ENCODE measurements at places on chromosomes 6 and 20. TPM values are rescaled to one million over a fixed set of nuclear protein-coding genes. Genes with fewer than 3 reads are reported as not detected.

DNA sequence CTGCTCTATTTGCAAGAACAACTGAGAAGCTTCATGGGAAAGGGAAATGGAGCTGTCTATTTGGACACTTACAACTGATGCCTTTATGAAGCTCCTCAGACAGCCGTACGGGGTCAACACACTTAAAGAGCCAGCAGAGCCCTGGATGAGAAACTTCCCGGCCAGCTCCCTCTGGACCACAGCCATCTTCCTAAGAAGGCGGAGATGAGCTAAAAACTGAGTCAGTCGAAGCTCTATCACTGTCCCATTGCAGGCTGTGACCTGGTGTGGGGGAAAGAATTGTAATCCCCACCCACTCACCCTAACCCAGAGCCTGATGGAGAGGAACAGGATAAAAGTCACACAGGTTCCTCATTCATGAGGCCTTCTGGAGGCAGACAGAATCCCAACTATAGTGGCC, 360.4 kb upstream of the JARID2 start:
- no peak overlapping the region for H3K4me3 ChIP-seq
- H3K27me3 ChIP-seq = no peaks in the 10 kb centered on the region
- no peaks in the 10 kb centered on the region for H3K36me3 ChIP-seq
- H3K4me1 ChIP-seq = no peaks in the 10 kb centered on the region

GABBR1 gene
- total RNA-seq = 1.1 TPM

GRCh38 chr6:10081957-10082356, 332.9 kb downstream of the TFAP2A start:
- H3K4me1 ChIP-seq = no peaks in the 10 kb centered on the region
- H3K4me3 ChIP-seq = no peak overlapping the region
- no peak for DNase-seq
- H3K36me3 ChIP-seq = no peaks in the 10 kb centered on the region
- H3K27me3 ChIP-seq = no peaks in the 10 kb centered on the region

DNA sequence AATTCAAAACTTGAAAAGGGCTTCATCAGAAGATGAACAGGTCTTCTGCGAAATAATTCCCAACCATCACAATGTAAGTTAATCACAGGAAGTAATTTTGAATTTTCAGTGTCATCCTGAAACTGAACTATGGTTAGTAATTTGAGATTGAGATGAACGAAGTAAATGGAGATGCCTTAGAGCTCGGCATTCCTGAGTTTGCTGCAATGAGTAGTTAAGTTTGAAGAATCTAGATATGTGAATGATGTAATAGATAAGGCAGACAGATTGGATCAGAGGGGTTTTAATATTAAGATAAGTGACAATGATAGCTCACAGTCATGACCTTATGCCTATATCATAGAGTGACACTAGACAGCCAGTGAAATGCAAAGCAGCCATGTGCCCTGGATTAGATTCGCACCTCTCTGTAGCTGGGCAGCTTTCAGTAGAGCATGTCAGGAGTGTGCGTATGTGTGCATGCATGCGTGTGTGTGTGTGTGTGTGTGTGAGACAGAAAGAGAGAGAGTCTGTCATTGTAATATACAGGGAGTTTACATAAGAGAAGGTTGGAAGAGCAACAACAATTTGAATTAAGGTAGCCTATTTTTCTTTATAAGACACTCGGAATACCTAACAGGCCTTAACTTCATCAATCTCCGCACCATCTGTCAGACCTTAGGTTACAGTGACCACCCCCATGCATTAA, 233.0 kb downstream of the GMPR start:
- no peak overlapping the region for H3K27ac ChIP-seq
- DNase-seq = no peak
- no peaks in the 10 kb centered on the region for H3K4me1 ChIP-seq
- no peaks in the 10 kb centered on the region for H3K27me3 ChIP-seq
- no peak overlapping the region for H3K4me3 ChIP-seq

NMBR gene
- not detected for total RNA-seq

SLC35B2 gene
- total RNA-seq = 19.1 TPM

DNA sequence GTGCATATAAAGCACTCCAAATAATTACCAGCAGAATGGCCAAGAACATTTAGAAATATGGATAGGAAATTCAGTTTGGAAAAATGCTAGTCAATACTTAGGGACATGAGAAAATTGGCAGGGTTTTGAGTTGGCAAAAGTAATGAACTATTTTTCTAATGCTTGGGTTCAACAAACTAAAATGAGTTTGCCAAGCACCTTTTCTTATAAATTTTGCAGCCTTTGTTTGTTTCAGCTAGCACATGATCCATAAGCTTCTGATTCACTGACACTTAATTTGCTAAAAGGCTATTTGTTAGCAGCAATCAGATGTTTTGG, 324.8 kb downstream of the QKI start:
- no peak for DNase-seq
- H3K27me3 ChIP-seq = no peaks in the 10 kb centered on the region
- no peaks in the 10 kb centered on the region for H3K36me3 ChIP-seq
- H3K4me1 ChIP-seq = no peaks in the 10 kb centered on the region
- no peak overlapping the region for H3K4me3 ChIP-seq

DNA sequence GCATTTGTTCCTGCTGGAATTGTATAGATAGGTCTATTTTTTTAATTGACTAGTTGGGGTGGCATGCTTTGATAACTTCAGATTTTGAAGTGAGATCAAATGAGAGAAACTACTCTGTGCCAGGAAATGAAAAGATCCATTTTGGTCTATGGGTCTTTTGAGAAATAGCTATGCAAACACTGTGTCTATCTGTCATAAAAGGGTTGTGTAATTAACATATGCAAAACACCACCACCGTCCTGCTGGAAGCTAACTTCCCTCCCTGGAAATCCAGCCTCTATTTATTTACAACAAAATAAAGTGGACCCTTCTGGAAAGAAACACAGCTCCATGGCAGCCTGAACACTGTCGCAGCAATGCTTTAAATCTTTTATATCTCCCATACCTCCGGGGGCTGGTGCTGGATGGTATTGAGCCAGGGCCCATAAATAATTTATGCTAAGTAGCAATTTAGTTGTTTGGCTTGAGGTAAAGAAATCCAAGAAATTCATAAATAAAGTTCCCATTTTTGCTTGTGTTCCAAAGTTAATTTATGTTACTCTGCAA, 244.2 kb upstream of the POU3F2 start:
- H3K27ac ChIP-seq = no peak overlapping the region
- no peak overlapping the region for H3K4me3 ChIP-seq
- H3K4me1 ChIP-seq = no peaks in the 10 kb centered on the region
- no peak for DNase-seq
- H3K36me3 ChIP-seq = no peaks in the 10 kb centered on the region

- H3K4me3 ChIP-seq = no peak overlapping the region
- peak; percentile 36 for DNase-seq
- H3K27ac ChIP-seq = no peak overlapping the region
Observed at GRCh38 chr20:34190679-34191090, 50.5 kb upstream of the ASIP start.

- H3K27ac ChIP-seq = no peak overlapping the region
- DNase-seq = no peak
- no peaks in the 10 kb centered on the region for H3K4me1 ChIP-seq
- H3K36me3 ChIP-seq = no peaks in the 10 kb centered on the region
- H3K27me3 ChIP-seq = no peaks in the 10 kb centered on the region
Observed at GRCh38 chr20:40323361-40323794, 365.7 kb downstream of the MAFB start.

DNA sequence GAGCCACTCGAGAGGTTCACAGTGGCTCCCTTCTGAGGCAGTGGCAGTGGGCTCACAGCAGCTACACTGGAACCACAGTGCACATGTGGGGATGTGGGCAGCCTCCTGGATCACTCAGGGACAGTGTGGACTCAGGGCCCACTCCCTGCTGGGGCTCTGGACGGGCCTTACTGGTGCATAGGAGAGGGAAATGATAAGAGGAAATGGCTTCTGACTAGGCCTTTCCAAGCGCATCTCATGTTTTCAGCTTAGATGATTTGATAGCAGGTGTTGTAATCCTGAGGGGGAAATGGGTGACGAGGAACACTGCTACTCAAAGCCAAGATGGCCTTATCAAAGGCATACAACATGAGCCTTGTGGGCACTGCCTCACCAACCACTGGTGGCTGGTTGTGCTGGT, 44.0 kb downstream of the PANK2 start:
- peaks cover 9% of the 10 kb centered on the region for H3K36me3 ChIP-seq
- no peaks in the 10 kb centered on the region for H3K27me3 ChIP-seq
- no peak overlapping the region for H3K4me3 ChIP-seq
- H3K4me1 ChIP-seq = peaks cover 24% of the 10 kb centered on the region
- DNase-seq = peak; percentile 49

- no peaks in the 10 kb centered on the region for H3K36me3 ChIP-seq
- H3K4me3 ChIP-seq = no peak overlapping the region
- DNase-seq = no peak
- H3K4me1 ChIP-seq = no peaks in the 10 kb centered on the region
- no peak overlapping the region for H3K27ac ChIP-seq
Observed at GRCh38 chr6:119612911-119613381, 263.4 kb upstream of the MAN1A1 start.

DNA sequence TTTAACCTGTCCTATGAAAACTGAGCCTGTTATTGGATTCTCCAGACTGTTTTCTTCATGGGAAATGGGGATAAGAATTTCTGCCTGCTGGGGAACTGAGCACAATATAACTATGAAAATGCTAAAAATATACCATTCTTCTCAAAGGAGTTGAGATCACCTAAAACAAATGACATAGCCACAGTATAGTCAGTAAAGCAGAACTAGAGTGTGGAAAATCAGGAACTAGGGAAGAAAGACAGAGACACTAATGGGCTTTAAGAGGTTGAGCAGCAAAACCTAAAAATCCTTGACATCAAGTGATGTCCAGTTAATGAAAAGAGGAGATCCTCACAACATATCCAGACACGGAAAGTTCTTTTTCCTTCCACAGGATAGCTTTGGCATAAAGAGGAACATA, 215.7 kb upstream of the CST7 start:
- peaks cover 13% of the 10 kb centered on the region for H3K36me3 ChIP-seq
- H3K4me1 ChIP-seq = peaks cover 11% of the 10 kb centered on the region
- no peaks in the 10 kb centered on the region for H3K27me3 ChIP-seq

ZKSCAN4 gene
- total RNA-seq = 9.9 TPM

AHCY gene
- total RNA-seq = 69.6 TPM

GRCh38 chr6:33595001-33595846, 15.1 kb upstream of the BAK1 start:
- peaks cover 13% of the 10 kb centered on the region for H3K27me3 ChIP-seq
- no peak overlapping the region for H3K27ac ChIP-seq
- peaks cover 42% of the 10 kb centered on the region for H3K4me1 ChIP-seq
- H3K4me3 ChIP-seq = no peak overlapping the region
- no peak for DNase-seq
- H3K36me3 ChIP-seq = no peaks in the 10 kb centered on the region

DNA sequence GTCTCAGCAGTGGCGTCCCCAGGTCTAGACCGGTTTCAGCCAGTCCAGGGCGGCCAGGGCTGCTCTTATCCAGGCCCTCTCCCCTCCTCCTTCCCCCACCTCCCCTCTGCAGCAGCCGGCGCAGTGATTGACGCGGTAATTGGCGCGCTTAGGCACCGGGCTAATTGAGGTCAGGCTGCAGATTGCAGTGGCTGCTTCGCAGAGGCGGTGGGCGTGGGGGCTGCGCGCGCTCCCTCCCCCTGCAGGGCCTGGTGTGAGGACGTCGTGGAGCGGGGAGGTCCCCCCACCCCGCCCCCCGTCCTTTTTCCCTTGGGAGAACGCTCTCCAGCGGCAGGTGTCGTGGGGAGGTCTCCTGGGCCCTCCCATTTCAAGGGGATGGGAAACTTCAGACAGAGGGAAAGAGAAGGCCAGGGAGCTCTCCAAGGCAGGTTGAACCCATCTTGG, 70.4 kb upstream of the BLCAP start:
- no peaks in the 10 kb centered on the region for H3K36me3 ChIP-seq
- DNase-seq = no peak
- H3K4me1 ChIP-seq = no peaks in the 10 kb centered on the region
- peaks cover 22% of the 10 kb centered on the region for H3K27me3 ChIP-seq

GRCh38 chr6:142485256-142485655, 183.4 kb downstream of the ADGRG6 start:
- no peaks in the 10 kb centered on the region for H3K4me1 ChIP-seq
- no peaks in the 10 kb centered on the region for H3K36me3 ChIP-seq
- H3K27ac ChIP-seq = no peak overlapping the region
- H3K4me3 ChIP-seq = no peak overlapping the region

ADTRP gene
- total RNA-seq = 7.0 TPM

DNA sequence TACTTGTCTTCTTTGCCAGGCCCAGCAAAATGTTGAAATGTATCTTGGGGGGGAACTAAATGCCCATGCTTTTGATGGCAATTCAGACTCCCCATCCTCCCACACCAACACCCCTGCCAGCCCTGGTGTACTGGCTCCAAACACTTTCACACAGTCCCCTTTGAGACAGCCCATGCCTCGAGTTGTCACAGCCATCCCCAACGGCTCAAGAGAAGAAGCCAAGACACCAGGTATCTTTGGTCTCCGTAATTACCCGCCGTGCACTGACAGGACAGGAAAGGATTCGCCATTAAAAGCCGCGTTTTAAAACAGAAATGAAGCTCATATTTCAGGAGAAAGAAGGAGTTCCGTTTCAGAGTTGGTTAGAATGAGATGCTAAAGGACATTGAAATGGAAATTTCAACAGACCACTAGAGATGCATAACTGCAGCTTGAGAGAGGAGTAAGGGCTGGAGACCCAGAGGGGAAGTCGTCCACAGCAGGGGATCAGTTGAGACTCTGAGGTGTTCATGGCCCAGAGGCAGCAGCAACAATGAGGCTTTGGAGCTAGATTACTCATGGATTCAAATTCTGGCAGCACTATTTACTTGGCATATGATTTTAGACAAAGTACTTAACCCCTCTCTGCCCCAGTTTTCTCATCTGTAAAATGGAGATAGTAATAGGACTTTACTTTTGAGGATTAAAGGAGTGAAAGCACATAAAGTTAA, 63.5 kb upstream of the ADGRF1 start:
- no peaks in the 10 kb centered on the region for H3K4me1 ChIP-seq
- H3K27ac ChIP-seq = no peak overlapping the region
- H3K4me3 ChIP-seq = no peak overlapping the region
- no peaks in the 10 kb centered on the region for H3K36me3 ChIP-seq

ULBP2 gene
- total RNA-seq = 0.66 TPM

- H3K4me3 ChIP-seq = no peak overlapping the region
- H3K27me3 ChIP-seq = no peaks in the 10 kb centered on the region
- H3K27ac ChIP-seq = no peak overlapping the region
- no peaks in the 10 kb centered on the region for H3K36me3 ChIP-seq
- H3K4me1 ChIP-seq = no peaks in the 10 kb centered on the region
- DNase-seq = no peak
Observed at GRCh38 chr20:53489528-53489927, 104.1 kb downstream of the ZNF217 start.

GRCh38 chr6:37230104-37230503, 27.5 kb upstream of the TBC1D22B start:
- DNase-seq = no peak
- H3K4me3 ChIP-seq = no peak overlapping the region
- no peaks in the 10 kb centered on the region for H3K36me3 ChIP-seq
- no peaks in the 10 kb centered on the region for H3K27me3 ChIP-seq
- no peaks in the 10 kb centered on the region for H3K4me1 ChIP-seq

- H3K36me3 ChIP-seq = no peaks in the 10 kb centered on the region
- no peak overlapping the region for H3K4me3 ChIP-seq
- no peaks in the 10 kb centered on the region for H3K4me1 ChIP-seq
Observed at GRCh38 chr6:132410830-132411229, 9.6 kb upstream of the MOXD1 start.

Data from thymus (tissue), 14 donors.